Type B pancreatic cell (in vitro differentiated cells): ENCODE measurements at places on chromosomes 13 and 19.

- no peak overlapping the region for H3K4me3 ChIP-seq
- H3K36me3 ChIP-seq, result peaks cover 50% of the 10 kb centered on the region
- H3K27ac ChIP-seq, result no peak overlapping the region
- H3K27me3 ChIP-seq, result no peaks in the 10 kb centered on the region
- no peaks in the 10 kb centered on the region for H3K4me1 ChIP-seq
Observed at GRCh38 chr19:34226036-34226435, 28.3 kb upstream of the GARRE1 start.

- peak overlapping the region; percentile 74 for H3K4me3 ChIP-seq
- no peak overlapping the region for H3K27ac ChIP-seq
- no peak for DNase-seq
- peaks cover 45% of the 10 kb centered on the region for H3K27me3 ChIP-seq
Observed at GRCh38 chr13:52405369-52405766, 604 bp downstream of the THSD1 start.

DNA sequence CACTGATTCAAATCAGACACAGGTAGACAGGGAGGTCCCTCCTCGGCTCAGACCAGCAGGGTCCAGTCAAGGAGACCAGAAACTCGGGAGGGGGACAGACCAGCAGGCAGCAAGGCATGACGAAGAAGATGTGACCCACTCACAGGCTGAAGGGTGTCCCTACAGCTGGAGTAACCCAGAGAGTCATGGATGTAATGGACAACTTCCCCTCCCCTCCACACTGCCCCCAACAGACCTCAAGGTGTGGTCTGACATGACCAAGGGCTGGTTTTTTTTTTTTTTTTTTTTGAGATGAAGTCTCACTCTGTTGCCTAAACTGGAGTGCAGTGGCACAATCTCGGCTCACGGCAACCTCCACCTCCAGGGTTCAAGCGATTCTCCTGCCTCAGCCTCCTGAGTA is 34.1 kb downstream of the PBX4 start:
- H3K4me3 ChIP-seq, result no peak overlapping the region
- H3K27me3 ChIP-seq, result no peaks in the 10 kb centered on the region
- H3K36me3 ChIP-seq, result no peaks in the 10 kb centered on the region
- H3K4me1 ChIP-seq, result no peaks in the 10 kb centered on the region
- H3K27ac ChIP-seq, result no peak overlapping the region

- no peak overlapping the region for H3K4me3 ChIP-seq
- no peaks in the 10 kb centered on the region for H3K4me1 ChIP-seq
- peaks cover 34% of the 10 kb centered on the region for H3K27me3 ChIP-seq
- no peaks in the 10 kb centered on the region for H3K36me3 ChIP-seq
- no peak for DNase-seq
Observed at GRCh38 chr13:110993788-110994187, 78.9 kb upstream of the ANKRD10 start.

DNA sequence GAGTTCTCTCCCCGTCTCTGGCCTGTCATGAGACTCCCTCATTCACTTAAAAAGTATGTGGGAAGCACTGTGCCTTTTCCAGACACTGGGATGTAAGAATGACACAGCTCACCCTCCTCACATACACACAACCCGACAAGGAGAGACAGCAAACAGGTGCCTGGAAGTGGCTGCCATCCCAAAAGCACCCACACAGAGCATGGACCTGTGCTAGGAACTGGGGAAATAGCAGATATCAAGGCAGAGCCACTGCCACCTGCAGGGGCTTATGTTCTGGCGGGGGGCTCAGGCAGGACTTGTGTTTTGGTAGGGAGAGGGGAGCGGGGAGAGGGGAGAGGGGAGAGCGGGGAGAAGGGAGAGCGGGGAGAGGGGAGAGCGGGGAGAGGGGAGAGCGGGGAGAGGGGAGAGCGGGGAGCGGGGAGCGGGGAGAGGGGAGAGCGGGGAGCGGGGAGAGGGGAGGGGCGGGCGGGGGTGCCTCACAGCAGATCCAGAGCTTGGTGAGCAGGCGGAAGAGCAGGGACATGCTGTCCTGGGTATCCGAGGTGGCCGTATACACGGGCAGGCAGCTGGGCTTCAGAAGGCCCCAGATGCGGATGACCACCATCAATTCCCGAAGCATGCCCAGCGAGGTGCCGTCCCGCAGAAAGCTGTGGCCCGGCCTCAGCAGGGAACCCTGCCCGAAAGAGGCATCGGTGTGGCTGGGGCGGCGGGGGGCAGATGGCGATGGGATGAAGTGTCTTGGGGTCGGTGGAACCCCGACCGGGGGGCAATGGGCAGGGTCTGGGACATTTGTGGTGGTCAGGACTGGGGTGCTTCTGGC is 12.2 kb downstream of the CFD start:
- no peaks in the 10 kb centered on the region for H3K27me3 ChIP-seq
- peak overlapping the region; percentile 75 for H3K4me3 ChIP-seq
- H3K27ac ChIP-seq, result peak overlapping the region; percentile 83
- DNase-seq, result no peak
- peaks cover 12% of the 10 kb centered on the region for H3K36me3 ChIP-seq

- H3K36me3 ChIP-seq, result no peaks in the 10 kb centered on the region
- peaks cover 6% of the 10 kb centered on the region for H3K4me1 ChIP-seq
- no peak overlapping the region for H3K4me3 ChIP-seq
- DNase-seq, result peak; percentile 68
Observed at GRCh38 chr19:2729943-2730818, 9.0 kb upstream of the DIRAS1 start.
